ENCODE measurements at places on chromosomes 16 and 17.

GRCh38 chr17:33459078-33459940 is 166.2 kb upstream of the ASIC2 start:
- no peak for DNase-seq

DNA sequence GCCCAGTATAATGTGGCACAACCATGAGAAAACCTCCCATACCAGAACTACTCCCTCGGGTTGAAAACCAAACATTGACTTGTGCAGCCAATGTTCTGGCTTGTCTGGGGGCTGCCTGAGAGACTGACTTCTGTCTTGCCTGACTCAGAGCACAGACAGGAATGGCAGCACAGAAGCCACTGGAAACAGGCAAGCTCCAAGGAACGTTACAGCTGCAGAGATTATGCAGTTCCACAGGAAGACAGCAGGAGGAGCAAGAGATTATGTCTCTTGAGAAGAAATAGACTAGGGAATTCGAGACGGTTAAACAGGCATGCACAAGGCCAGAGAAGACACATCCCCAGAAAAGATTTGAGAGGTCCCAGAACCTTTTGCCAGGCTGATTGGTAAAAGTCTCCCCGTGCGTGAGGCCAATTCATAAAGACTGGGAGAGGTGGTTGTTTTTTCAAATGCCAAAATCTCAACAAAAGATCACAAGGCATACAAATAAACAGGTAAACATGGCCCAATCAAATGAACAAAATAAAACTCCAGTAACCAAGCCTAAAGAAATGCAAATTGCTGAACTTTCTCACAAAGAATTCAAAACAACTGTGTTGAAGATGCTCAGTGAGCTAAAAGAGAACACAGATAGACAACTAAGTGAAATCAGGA is 90.6 kb upstream of the CDH5 start:
- peak; percentile 45 for DNase-seq

GRCh38 chr16:46783800-46784199 is 35.7 kb upstream of the MYLK3 start:
- DNase-seq: no peak

GRCh38 chr17:59754552-59754951 is 47.1 kb downstream of the VMP1 start:
- peak; percentile 88 for DNase-seq

DNA sequence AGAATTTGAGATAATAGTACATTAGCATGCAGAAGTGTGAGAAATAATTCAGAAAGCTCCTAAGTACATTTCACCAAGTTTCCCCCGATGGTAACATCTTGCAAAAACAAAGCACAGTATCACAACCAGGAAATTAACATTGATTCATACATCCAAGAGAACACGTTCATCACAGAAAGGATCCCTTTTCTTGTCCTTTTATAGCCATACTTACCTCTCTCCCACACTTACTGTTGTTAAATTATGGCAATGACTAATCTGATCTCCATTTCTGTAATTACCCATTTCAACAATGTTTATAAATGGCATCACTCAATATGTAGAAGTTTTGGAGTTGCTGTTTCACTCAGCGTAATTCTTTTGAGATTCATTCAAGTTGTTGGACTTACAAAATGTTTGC is 1260.0 kb downstream of the CDH8 start:
- DNase-seq: no peak

- peak; percentile 48 for DNase-seq
These were observed 8.0 kb downstream of the TBC1D24 start for GRCh38 chr16:2482708-2483534.

DNA sequence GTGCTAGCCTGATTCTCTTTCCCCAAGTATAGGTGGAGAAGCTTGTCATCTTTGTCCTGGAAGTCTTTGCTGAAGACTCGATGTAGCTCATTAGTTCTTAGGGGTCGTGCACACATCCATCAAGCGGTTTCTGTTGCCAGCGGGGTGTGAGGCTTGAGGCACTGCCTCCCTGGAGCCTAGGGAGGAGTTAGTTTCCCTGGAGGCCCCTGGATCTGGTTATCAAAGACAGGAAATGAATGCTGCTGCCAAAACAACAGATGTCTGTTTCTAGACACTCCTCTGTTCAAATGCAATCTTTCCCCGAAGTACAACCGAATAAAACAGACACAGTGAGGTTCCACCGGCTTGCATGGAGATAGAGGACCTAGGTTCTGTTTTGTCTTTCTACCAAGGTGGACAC is 17.5 kb downstream of the HS3ST4 start:
- DNase-seq: no peak

DNA sequence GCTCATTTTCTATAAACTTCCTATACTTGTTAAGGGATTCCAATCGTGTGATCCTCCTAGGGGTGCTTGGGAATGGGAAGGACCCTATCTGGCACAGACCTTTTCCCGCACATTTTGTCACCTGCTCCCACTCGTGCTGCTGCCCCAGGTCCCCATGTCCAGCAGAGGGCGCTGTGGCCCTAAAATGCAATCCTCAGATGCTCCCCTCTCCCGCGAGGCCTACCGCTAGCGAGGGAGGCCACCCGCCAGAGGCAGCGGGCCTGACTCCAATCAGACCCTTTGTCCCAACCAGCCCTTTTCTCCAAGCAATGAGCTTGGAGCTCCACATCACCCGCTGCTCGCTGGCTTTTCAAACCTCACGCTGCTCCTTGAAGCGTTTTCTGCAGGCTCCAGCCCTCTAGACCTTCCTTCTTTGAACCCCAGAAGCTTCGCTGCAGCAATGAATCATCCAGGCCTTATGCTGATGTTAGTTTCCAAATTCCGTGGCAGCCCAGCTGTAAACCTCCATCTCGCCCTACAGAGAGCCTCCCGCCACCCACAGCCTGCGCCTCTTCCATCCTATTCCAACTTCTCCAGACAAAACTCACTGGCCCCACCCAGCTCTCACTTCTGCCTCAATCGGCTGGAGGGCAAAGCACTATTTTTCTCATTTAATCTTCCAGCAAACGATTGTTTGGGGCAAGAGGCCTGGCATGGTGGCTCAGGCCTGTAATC is 23.6 kb upstream of the FZD2 start:
- peak; percentile 80 for DNase-seq

DNA sequence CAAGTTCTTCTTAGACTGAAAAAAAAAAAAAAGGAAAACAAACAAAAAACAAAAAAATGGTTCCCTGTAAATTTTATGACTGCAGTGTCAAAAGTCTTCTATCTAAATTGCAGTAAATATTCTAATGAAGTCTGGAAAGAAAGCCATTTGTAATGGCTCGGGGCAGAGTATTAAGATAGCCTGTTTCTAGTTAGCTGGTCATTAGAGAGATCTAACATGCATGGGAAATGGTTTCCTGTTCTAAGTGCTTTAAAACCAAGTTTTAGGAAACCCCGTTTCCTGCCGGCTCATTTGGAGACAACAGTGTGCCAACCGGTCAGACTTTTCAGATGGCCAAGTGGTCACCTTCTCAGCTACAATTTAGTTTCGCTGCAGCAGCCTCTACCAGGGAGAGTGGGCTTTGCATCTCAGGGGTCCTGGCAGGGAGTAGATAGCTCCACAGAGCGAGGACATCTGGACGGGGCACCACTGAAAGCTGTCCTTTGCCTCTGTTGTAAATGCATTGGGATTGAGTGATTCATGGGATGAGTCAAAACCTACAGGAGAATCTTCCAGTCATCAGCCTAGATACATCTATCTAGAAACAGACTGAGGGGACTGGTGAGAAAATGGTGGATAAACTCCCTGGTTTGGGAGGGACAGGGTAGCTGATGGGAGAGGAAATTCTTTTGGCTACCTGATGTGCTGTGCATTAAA is 473.2 kb upstream of the SALL1 start:
- no peak for DNase-seq

DNA sequence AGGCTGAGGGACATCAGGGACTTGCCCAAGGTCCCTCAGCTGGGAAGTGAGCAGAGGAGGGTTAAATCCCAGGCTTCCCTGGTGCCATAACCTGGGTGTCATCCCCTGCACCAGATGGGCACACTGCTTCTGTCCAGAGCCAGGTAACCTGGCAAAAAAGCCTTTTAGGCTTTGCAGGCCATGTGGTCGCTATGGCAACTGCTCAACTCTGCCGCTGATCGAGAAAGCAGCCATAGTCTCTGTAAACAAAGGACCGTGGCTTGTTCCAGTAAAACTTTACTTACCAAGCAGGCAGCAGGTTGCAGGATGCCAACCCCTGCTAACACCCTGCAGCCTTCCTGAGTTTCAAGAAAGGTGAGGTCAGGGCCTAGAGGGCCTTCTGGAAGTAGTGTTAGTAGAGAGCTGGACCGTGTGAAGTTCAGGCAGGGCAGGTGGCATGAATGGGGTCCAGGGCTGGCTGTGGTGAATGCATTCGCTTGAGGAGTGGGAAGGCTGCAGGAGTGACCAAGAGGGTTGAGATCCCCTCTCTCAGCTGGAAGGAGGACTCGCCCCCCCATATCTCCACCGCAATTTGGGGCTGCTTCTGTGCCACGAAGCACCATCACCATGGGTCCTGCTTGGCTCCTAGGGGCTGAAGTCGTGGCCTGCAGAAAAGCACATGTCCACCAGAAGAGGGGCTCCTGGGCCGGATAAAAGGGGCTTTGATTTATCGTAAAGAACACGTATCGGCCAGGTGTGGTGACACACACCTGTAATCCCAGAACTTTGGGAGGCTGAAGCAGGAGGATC is 91.3 kb downstream of the SOCS1 start:
- DNase-seq: no peak

DNA sequence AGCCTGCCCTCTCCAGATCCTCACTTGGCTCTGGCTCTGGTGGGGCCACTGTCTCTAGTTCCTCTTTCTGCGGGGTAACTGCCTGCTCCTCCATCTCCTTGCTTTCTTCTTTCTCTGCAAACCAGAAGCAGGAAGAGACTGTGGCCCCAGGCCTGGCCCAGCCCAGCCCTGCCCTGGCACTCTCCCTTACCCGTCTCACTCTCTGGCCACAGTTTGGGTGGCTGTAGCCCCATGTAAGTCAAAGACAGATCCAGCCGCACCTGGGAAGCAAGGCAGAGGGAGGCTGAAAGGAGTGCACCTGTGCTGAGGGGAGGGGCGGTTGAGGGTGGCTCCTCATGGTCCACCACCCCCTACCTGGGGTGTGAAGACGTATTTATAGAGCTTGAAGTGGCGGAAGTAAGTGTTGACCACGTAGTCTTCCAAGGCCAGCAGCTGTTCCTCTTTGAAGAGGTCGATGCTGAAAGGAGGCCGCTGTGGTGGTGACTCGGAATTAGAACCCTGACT is 2.8 kb downstream of the CFAP119 start:
- DNase-seq: no peak

GRCh38 chr16:3830625-3831254 is 49.8 kb downstream of the CREBBP start:
- no peak for DNase-seq

GRCh38 chr16:67917852-67918236 is 13.8 kb downstream of the CTRL start:
- no peak for DNase-seq

- DNase-seq: no peak
These were observed 1.8 kb downstream of the LCAT start for GRCh38 chr16:67942200-67942509.

DNA sequence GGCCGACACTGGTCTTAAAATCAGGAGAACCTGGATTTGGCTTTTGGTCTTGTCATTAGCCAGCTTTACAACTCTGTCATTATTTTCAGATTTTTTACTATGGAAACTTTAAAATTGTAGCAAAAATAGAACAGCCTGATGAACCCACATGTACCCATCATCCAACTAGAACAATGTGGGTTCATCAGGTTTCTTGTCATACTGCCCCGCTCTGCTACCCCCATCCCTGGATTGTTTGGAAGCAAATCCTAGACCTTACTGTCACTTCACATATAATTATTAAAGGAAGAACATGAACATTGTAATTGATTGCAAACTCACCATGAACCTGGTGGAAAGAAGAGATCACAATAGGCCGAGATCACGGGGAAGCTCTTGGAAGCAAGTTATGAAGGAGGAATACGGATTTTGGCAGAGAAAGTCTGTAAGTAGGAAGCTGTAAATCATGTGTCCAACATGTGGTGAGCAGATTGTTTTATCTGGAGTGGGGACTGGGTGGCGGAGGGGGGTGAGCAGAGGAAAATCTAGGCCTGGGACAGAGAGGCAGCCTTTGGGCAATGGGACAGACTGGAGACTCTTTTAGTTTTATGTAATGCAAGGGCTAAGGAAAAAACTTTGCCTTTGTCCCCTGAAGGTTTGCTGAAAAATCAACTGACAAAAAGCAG is 67.0 kb downstream of the PITPNC1 start:
- DNase-seq: peak; percentile 24

DNA sequence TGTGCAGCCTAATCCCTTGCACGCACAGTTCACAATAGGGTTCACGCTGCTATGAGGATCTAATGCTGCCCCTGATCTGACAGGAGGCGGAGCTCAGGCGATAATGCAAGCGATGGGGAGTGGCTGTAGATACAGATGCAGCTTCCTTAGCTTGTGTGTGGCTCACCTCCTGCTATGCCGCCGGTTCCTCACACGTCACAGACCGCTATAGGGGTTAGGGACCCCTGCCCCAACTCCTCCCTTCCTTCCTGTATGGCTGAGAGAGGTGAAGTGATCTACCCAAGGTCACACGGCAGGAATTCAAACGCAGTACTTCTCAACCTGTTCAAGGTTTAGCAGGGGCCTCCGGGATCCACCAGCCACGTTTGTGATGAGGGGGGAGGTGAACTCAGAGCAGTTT is 13.4 kb upstream of the PLLP start:
- no peak for DNase-seq
